Dermis blood vessel endothelial cell (primary cell): ENCODE measurements at places on chromosomes 3 and 15. TPM values are rescaled to one million over a fixed set of nuclear protein-coding genes. Genes with fewer than 3 reads are reported as not detected.

LRRC34 gene
- 0.34 and 1.9 TPM in 2 replicates for total RNA-seq

OIP5 gene
- 3.6 and 14.1 TPM in 2 replicates for total RNA-seq

GRCh38 chr3:29004885-29005599 is 275.8 kb upstream of the RBMS3 start:
- no peak for DNase-seq

DNA sequence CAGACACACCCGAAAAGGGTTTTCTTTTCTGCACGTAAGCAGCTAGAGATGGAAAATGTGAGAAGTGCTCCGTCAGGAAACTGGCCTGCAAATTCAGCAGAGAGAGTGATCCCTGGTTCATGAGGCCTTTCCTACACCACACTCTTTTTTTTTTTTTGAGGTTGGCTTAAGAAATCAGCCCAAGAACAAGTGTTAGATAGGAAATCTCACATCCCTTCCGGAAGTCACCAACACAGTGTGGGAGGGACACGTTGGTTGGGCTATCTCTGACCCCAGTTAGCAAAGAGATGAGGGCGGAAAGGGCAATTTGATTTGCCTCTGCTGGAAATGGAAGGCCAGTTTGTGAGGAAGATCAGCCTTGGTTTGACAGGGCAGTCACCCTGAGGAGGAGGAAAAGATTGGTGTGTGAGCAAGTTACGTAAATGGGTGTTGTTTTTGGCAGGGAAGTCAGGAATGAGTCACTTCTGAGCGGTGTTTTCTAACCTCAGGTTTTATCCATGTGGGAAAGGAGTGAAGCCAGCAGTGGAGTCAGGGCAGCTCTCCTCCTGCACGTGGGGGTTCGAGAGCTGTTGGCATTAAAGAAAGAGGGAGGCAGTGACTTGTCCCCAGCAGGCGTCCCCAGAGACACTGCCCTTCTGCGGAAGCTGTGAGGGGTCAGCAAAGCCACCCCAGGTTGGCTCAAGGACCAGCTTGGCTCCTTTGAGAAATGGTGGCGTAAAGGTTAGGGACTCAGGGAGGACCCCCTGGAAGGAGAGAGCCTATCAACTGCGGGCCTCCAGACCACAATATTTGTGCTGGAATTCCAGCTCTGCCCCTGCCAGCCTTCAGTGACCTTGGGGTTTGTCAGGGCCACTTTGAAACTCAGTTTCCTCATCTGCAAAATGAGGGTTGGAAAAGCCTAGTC is 237.6 kb upstream of the BHLHE40 start:
- peak; percentile 98 for DNase-seq

DNA sequence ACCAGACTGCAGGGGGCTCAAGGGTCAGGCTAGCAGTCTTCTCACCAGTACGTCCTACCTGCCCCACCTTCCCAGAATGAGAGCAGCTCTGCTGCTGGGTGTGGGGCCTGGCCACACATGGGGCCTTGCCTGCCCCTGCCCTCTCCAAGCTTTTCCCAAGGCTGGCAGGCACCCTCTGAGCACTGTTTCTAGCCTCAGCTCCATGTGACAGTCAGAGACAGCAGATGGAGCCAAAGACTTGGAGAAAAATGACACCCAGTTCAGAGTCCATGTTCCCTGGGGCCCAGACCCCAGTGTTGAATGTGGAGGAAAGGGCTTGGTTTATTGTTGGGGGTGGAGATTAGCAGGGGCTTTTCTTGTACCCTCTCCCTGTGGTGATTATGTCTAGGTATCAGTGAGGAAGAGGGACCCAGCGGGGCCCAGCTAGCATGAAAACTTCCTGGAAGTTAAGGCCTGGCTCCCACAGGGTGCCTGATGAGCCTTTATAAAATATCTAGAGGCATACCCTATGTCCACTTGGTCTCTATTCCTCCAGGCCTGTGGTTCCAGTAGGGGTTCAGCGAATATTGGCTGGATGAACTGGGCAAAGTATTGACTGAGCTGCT is 153.8 kb downstream of the EEFSEC start:
- DNase-seq, result no peak

DNA sequence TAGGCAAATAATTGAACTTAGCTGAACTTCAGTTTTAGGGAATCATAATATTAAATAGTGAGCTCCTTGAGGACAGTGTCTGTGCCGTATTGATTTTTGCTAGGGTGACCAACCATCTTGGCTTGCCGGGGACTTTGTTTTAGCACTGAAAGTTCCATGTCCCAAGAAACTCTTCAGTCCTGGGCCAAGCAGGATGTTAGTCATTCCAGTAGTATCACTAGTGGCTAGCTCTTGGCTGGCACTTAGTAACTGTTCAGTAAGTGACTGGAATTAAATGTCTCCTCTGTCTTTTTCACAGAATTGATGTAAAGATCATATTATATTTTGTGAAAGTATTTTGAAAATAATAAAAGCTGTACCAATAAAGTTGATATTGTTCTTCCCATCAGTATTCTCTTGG is 42.3 kb downstream of the RSRC1 start:
- DNase-seq, result peak; percentile 51

DNA sequence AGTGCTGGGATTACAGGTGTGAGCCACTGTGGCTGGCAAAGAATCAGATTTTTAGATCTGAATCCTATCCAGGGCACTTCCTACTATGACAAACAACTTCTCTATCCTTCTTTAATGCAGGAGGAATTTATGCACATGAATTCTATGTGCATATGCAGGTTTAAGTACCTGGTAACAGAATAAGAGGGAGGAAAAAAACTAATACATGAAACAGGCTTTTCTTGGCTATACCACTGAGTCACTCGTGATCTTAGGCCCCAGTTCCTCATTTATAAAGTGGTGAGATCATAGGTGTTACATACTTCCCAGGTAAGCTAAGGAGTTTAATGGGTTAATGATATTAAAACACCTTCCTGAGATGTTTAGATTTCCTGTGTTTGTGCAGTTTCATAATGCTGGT is 108.2 kb downstream of the TP63 start:
- DNase-seq, result no peak

GRCh38 chr15:87569581-87569980 is 687.0 kb downstream of the NTRK3 start:
- no peak for DNase-seq

DNA sequence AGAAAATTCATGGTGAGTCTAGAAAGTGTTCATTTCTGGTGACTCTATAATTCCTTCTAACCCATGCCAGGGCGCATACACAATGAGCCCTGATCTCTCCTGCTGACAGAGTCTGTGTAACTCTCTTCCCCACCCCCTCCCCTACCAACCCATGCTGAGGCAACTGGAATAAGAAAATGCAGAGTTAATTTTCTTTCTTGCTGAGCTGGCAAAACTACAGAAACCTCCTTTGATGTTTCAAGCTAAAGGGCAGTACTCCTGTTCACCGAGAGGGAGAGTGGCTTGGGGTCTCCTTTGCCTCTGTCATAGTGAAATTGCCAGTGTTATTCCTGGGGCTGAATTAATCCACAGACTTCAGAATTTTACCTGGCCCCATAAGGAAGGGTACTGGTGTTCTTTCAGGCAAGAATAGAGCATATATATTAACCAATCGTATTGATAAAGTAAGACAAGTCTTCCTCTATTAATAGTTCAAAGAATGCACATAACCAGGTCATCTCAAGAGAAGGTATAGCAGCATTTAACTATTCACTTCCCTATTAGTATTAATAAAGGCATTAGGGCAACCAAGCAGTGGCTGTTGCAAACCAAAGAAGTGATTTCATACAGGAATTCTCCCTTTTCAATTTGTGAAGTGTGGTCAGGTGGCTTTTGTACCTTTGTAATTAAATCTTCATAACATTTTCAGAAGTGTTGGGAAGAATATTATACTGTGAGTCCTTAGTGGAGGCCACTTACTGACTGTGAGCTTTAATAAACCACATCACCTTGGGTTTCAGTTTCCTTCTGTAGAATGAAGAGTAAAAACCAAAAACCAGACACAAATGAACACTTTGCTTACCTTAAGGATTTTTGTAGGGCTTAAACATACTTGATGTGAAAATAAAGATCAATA is 4.1 kb downstream of the GAP43 start:
- no peak for DNase-seq

KLHL40 gene
- 0.17 TPM in 1 of 2 replicates, not detected in the other for total RNA-seq

KAT2B gene
- 18.7 and 22.6 TPM in 2 replicates for total RNA-seq

GRCh38 chr3:119588112-119588511 is 8.8 kb downstream of the ADPRH start:
- DNase-seq, result peak; percentile 41

C15orf61 gene
- 1.5 and 1.6 TPM in 2 replicates for total RNA-seq

UPK1B gene
- total RNA-seq, result 0.09 TPM in 1 of 2 replicates, not detected in the other

DNA sequence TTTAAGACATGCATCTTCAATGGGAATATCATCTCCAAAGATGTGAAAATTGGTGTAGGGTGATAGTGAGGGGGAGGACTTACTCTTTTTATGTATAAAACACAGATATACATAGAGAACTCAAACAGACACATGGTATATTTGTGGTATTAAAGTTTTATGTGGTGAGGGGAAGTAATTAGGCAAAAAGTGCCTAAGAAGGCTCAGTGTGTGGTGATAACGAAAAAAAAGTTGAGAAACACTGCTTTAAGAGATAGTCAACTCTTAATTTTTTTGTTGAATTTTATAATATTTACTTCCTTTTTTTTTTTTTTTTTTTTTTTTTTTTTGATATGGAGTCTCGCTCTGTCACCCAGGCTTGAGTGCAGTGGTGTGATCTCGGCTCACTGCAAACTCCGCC is 174.2 kb upstream of the FRMD4B start:
- DNase-seq, result no peak

RBP2 gene
- total RNA-seq, result not detected in 2 replicates

CLDN1 gene
- total RNA-seq, result 0.68 and 0.79 TPM in 2 replicates
